ENCODE measurements at places on chromosomes 3 and 15.

- no peak overlapping the region for H3K27ac ChIP-seq
- no peak for DNase-seq
- H3K4me3 ChIP-seq: no peak overlapping the region
- H3K4me1 ChIP-seq: no peaks in the 10 kb centered on the region
- no peaks in the 10 kb centered on the region for H3K27me3 ChIP-seq
- H3K36me3 ChIP-seq: no peaks in the 10 kb centered on the region
These were observed 82.8 kb upstream of the CDV3 start for GRCh38 chr3:133490468-133491351.

DNA sequence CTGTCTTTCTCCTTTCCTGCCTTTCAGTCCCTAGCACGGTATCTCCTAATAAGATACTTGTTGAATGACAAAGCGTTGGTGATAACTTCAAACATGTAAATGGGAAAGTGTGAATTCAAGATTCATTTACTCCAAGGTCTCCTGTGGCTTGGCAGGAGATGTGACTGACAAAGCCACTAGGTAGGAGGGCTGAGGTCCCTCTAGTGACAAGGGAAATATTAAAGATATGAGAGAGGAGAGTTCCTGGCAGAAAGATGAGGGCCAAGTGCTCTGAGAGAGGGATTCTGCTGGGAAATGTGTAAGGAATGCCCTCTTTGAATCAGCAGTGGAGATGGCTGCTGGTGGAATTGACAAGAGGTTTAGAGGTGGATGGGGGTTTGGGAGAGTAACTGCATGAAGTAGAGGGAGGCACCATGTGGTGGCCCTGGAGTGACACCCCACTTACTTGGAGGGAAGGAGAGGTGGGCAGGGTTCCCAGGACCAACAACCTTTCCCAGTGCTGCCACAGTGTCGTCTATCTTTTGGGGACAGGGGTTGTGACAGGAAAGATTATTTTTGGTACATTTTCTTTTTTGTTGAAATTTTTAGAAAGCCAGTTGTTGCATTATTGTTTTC is 43.0 kb upstream of the SCAANT1 start:
- H3K27me3 ChIP-seq: no peaks in the 10 kb centered on the region
- H3K4me3 ChIP-seq: no peak overlapping the region
- H3K27ac ChIP-seq: no peak overlapping the region
- no peaks in the 10 kb centered on the region for H3K36me3 ChIP-seq

GRCh38 chr3:174619239-174619638 is 239.9 kb upstream of the NAALADL2 start:
- no peak overlapping the region for H3K4me3 ChIP-seq
- no peak overlapping the region for H3K27ac ChIP-seq
- no peaks in the 10 kb centered on the region for H3K27me3 ChIP-seq
- DNase-seq: no peak

DNA sequence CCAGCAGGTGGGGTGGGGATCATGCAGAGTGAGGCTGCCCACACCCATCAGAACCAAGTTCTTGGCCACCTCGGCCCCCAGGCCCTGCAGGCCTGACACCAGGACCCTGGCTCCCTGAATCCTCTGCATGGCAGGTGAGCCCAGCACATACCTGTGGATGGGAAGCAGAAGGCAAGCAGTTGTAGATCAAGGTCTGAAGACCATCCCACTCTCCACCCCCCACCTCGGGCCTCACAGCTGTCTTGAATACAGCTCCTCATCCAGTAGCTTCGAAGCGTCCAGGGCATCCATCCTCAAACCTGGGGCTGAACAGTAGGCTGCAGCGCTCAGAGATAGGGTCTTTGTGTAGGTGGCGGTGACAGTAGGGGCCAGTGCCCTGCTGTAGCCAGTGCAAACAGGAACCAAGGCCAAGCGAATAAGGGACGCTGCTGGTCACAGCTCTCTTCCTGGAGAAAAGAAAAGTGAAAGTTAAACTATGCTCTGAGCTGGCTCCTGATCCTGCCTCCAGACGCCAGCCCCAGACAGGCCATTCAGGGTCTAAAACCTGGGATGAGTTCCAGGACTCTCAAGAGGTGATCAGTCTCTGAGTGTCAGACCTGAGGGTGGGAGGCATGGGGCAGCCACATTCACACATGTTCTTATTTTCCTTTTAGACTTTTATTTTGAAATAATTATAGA is at the start of gene UBA7:
TSS of gene UBA7 (minus strand) at position 457 of the 678 bp plus-strand sequence. CDS start at position 291, 166 bp downstream.
- peak within 1 kb of the TSS; percentile 44 for H3K27ac ChIP-seq
- DNase-seq: peak; percentile 78
- H3K36me3 ChIP-seq: no peaks in the 10 kb centered on the region
- no peaks in the 10 kb centered on the region for H3K27me3 ChIP-seq
- peaks cover 13% of the 10 kb centered on the region for H3K4me1 ChIP-seq
- peak within 1 kb of the TSS; percentile 8 for H3K4me3 ChIP-seq

DNA sequence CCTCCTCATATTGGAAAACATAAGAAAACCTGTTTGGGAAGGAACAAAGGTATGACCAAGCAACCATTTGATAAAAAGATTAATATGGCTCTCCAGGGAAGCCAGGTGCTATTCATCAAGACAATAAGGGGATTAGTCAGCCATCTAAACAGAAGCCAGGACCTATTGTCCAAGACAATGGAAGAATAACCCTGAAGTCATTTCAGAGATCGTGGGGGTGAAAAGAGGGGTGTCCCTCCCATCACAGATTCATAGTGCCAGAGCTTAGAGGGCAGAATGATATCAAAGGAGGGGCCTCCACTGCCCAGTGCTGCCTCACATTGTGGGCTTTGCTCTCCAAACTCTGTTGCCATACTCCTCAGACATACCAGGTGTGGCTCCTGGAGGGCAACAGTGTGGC is 73.5 kb downstream of the DAPK2 start:
- no peaks in the 10 kb centered on the region for H3K36me3 ChIP-seq
- H3K27me3 ChIP-seq: peaks cover 4% of the 10 kb centered on the region

GRCh38 chr15:89400116-89400781 is 65.6 kb upstream of the POLG start:
- H3K27ac ChIP-seq: no peak overlapping the region
- no peaks in the 10 kb centered on the region for H3K4me1 ChIP-seq
- no peak overlapping the region for H3K4me3 ChIP-seq
- DNase-seq: no peak
- no peaks in the 10 kb centered on the region for H3K36me3 ChIP-seq

GRCh38 chr15:94875550-94875949 is 644.2 kb downstream of the MCTP2 start:
- no peak overlapping the region for H3K27ac ChIP-seq
- H3K4me3 ChIP-seq: no peak overlapping the region
- no peak for DNase-seq

GRCh38 chr3:194861375-194861774 is 175.7 kb downstream of the FAM43A start:
- no peaks in the 10 kb centered on the region for H3K36me3 ChIP-seq
- H3K27me3 ChIP-seq: no peaks in the 10 kb centered on the region
- no peak for DNase-seq
- no peak overlapping the region for H3K27ac ChIP-seq
